ENCODE measurements at places on chromosomes 2 and 18.

DNA sequence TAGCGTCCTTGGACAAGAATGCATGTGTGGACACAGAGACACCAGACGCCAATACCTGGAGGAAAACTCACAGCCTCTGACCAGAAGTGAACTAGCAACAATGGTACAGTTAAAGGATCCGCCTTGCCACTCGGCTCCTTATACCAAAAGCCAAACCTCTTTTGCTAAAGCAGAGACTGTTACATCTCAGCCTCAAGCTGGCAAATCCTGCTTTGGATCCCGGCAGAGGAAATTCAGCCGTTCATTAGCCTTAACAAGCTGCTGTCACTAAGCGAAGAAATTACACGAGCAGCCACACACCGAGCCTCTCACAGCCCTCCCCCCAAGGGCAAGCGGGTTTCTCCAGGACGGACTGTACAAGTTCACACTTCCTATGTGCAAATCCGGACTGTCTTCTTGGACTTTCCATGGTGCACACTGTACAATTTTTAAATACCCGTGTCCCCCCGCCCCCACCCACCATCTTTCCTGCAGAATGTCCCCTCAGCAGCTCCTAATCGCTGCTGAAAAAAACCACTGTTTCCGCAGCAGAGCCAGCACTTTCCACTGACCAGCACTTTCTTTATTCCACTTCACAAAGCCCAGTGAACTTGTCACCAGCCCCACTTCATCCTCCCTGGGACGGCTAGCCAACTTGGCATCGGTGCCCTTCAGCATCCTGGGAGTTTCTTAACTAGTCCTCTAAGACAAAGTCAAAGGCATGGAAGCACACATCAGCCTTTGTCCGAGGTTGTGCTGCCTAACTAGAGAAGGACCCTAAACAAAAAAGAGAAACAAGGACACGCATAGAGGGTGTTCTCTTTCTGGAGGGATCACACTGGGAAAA is 1.5 kb downstream of the KLF7 start:
- DNase-seq, result peak; percentile 81

- DNase-seq, result no peak
Measured at GRCh38 chr18:3281456-3282400, 19.8 kb downstream of the MYL12B start.

GRCh38 chr2:20524412-20525040 is 77.7 kb downstream of the RHOB start:
- DNase-seq, result no peak

GRCh38 chr2:186255823-186256222 is 230.2 kb upstream of the ZC3H15 start:
- no peak for DNase-seq

GRCh38 chr2:112483042-112483473 is 1.1 kb downstream of the TTL start:
- DNase-seq, result no peak

- DNase-seq, result no peak
Measured at GRCh38 chr2:205054789-205055188, 509.5 kb downstream of the PARD3B start.

Measured in left hindlimb (tissue), 1 donor.